Adipocyte (in vitro differentiated cells): ENCODE measurements at places on chromosomes 7 and 10.

- no peak for DNase-seq
Observed at GRCh38 chr7:1235501-1236131, 2.9 kb downstream of the UNCX start.

DNA sequence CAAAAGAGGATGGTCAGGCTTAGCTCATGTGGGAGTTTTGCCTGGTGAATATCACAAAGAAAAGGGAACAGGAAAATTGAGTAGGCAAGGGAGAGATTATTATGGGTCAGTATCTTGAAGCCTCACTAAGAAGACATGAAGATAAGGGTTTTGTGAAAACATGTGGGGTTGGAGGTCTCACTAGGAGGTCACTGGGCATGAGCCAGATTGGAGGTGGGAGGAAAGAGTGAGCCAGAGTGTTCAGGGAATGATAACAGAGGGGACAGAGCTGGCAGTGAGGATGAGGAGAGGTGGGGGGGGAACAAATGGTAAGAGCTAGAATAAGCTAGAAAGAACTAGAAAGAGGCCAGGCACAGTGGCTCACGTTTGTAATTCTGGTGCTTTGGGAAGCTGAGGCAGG, 374.3 kb downstream of the GRID1 start:
- DNase-seq, result no peak

- DNase-seq, result no peak
Observed at GRCh38 chr10:34260904-34261303, 554.2 kb downstream of the PARD3 start.

DNA sequence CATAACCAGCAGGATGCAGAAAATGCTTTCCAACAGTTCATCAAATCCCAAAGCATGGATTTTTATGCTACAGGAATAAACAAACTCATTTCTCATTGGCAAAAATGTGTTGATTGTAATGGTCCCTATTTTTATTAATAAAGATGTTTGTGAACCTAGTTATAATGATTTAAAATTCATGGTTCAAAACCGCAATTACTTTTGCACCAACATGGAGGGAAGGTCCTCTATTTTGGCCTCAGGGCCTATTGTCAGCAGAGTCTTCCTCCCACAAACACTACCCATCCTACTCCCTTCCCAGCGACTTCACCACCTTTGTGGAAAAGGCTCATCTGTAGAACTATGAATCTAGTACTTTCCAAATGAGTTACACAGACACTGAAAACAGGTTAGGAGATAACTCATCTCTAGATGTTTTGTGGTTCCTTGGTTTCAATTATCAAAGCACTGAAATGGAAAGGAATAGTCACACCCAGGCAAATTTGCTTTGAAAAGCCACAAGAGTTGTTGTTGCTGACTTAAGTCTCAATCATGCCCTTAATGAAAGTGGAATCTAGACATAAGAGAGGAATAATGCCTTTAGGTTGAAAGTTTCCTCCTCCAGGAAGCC, 59.4 kb upstream of the FRMD4A start:
- DNase-seq, result no peak

DNA sequence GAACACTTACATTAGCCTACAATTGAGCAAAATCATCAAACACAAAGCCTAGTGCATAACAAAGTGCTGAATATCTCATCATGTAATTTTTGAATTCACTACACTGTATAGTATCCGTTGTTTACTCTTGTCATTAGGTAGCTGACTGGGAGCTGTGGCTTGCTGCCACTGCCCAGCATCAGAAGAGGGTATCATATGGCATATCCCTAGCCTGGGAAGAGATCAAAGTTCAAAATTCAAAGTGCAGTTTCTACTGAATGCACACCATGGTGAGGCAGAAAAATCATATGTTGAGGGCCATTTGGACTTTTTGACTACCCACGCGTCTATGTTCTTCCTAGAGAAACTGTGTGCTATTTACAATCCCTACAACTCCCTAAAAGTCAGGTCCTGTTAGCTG, 7.5 kb upstream of the ZC3HAV1 start:
- DNase-seq, result no peak

GRCh38 chr7:148255333-148255732, 335.2 kb upstream of the C7orf33 start:
- peak; percentile 25 for DNase-seq

DNA sequence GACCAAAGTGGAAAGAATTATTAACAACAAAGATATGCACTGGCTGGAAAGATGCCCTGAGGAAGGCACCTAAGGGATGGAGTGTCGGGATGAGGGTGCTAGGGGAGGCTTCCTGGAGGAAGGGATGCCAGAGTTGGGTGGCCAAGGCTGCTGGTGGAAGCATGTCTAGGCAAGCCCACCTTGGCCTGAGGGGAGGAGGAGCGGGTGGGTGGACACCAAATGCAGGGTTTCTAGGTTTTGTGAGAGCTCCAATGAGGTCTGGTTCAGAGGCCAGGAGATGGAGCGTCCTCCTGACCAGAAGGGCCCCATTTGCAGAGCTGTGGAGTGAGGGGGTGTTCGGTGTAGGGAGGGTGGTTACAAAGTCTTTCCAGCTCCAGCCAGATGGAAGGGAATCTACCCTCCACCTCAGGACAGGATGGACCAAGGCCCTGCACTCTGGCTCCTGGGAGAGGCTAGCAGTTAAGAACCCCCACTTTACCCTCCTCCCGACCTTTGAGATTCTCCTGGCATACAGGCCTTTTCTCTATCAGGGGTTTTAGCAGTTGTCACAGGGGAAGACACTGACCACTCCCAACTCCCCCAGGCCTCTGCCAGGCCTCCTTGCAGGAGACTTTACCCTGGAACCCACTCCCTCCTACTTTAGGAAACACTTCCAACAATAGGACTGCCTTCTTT, 3.0 kb upstream of the DDIT4 start:
- no peak for DNase-seq

GRCh38 chr7:265998-266850, 23.7 kb upstream of the FOXL3 start:
- no peak for DNase-seq

DNA sequence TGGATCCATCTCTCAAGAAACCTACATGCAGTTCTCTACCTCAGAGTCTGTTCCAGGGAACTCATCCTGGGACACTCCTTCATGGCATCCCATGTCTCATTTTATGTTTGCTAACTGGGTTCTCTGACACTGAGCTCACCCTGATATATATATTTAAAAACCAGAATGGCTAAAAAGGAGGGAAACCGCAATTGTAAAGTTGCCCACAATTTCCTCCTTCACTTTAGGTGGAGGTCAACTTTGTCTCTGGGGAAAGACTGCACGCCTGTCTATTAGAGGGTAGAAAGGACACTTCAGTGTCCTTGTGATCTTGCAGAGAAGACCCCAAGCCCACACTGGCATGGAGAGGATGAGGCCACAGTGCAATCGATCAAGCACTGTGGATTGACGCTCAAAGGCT, 131.7 kb downstream of the TEX36 start:
- no peak for DNase-seq

- no peak for DNase-seq
Observed at GRCh38 chr10:6660460-6660859, 80.4 kb upstream of the PRKCQ start.

DNA sequence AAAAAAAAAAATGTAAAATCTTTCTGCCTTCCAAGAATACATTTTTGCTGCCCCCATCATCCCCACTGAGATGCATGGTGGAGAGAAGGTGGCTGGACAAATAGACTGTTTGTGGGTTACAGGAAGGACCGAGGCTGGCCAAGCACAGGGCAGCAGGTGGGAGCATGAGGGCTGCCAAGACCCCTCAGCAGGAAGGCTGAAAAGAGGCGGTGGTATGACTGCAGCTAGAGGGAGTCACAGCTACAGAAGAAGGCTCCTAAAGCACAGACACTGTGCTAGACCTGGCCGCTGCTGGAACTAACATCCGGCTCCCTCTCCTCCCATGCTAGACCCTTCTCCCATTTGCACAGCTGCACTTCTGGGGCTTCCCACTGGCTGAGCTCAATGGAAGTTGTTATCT, 289.6 kb downstream of the TCERG1L start:
- no peak for DNase-seq

DNA sequence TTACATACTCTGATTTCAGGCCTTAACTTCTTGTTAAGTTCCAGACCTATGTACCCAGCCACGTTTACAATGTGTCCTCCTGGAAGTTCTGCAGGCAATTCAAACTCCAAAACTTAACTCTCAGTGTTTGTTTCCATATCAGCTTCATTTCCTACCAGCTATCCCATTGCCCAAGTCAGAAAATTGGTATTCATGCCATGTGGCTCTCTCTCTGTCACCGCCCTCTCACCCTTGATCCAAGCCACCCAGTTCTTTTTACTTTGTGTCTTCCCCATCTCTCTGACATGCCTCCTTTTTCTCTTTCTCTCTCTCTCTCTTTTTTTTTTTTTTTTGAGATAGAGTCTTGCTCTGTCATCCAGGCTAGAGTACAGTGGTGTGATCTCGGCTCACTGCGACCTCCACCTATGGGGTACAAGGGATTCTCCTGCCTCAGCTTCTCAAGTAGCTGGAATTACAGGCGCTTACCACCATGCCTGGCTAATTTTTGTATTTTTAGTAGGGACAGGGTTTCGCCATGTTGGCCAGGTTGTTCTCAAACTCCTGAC, 33.9 kb downstream of the ARL4A start:
- DNase-seq, result no peak

DNA sequence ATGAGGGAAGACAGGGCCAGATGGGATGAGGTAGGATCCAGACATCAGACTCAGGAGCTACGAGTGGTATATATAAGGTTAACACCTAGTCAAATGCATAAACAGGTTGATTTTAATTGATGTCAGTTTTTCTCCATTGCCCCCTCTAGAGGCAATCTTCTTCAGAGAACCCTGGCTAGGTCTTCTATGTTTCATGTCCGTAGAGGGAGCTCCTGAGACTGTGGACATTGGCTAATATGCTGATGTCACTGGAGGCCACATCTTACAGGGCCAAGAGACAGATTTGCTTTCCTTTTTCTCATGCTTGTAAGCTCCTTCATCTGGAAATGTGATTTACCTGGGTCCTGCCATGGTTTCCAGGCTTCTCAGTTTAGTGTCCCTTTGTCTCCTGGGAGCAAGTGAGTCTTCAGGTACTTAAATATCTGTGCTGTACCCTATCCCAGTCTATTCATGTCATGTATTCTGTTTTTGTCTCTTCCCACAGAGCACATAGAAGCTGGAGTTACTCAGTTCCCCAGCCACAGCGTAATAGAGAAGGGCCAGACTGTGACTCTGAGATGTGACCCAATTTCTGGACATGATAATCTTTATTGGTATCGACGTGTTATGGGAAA, 161.6 kb upstream of the PRSS1 start:
- DNase-seq, result peak; percentile 67

GRCh38 chr10:114257498-114257897, 18.4 kb downstream of the VWA2 start:
- no peak for DNase-seq

DNA sequence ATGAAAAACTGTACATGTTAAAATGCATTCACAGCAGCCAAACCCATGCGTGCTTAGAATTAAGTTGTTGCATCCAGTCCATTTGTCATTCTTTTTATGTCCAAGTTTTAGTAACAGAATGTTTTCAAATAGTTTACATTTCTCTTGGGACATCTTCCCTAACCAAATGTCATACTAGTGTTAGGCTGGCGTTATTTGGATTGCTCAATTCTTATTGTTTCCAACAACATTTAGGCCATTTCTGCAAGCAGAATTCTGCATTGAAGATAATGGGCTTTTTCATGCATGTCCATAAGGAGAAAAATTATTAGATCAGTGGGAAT, 203.0 kb downstream of the HIBADH start:
- DNase-seq, result no peak

DNA sequence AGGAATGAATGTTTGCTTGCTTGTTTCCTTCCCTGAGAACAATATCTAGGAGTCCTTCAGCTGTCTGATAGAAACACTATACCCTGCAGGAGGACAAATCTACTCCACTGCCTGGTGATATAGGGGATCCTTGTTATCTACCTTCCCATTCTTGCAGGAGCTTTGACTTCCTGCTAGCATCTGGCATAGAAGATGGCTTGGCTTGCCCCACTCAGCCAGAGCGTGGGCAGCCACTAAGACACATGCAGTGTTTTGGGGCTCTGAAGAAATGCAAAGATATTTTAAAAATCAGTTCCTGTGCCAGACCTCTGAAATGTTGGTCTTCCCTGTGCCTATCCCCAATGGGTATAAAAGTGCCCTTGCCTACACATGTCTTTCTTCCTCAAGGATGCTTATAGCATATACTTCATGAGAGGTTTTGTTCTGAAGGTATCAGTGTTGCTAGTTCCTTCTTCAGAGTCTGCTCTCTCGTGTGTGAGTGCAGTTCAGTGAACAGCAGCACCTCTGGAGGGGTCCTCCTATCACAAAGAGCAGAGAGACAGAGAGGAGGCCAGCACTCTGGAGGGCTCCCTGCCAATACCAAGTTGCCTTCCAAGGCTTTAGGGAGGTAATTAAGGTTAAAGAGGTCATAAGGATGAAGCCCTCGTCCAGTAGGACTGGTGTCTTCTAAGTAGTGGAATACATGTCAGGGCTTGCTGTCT, 149.1 kb upstream of the CALCR start:
- no peak for DNase-seq
